DMS153 (cell line): ENCODE measurements at places on chromosomes 7 and 10.

DNA sequence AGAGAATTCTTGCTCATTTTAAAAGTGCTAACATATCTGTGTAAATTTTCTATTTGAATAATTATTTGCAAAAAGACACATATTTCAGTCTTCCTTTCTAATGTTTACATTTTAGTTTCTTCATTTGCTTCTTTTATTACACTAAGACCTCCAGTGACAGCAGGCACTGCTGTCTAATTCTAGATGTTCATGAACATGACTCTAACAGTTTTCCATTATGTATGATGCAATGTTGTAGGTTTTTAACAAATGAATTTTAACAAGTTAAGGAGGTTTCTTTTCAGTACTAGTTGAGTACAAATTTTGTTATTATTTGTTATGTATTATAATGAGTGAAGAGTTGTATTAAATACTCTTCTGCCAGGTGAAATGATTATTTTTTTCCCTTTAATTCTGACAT is 83.6 kb downstream of the GRB10 start:
- DNase-seq: no peak

GRCh38 chr10:93095225-93095624 is 21.5 kb downstream of the CYP26A1 start:
- no peak for DNase-seq

DNA sequence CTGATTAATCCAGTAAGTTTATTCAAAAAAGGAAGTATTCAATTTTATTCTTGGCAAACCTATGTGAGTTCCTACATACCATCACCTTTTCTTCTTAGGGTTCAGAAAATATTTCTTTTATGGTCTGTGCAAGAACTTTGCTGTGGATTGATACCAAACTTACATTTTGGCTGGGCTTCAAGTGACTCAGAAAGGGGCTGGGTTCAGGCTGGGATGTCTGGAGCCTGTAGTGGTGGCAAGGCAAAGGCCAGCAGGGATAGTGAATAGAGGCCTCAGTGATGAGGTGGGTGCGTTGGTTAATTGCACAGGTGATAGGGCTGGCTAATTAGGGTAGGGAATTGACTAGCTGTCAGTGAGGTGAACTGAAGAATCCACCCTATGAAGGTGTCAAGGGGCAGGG is 40.2 kb upstream of the ATXN7L1 start:
- no peak for DNase-seq

- no peak for DNase-seq
These were observed 36.0 kb downstream of the COL17A1 start for GRCh38 chr10:104049504-104050250.

GRCh38 chr7:90726623-90727022 is 130.5 kb downstream of the CDK14 start:
- no peak for DNase-seq

DNA sequence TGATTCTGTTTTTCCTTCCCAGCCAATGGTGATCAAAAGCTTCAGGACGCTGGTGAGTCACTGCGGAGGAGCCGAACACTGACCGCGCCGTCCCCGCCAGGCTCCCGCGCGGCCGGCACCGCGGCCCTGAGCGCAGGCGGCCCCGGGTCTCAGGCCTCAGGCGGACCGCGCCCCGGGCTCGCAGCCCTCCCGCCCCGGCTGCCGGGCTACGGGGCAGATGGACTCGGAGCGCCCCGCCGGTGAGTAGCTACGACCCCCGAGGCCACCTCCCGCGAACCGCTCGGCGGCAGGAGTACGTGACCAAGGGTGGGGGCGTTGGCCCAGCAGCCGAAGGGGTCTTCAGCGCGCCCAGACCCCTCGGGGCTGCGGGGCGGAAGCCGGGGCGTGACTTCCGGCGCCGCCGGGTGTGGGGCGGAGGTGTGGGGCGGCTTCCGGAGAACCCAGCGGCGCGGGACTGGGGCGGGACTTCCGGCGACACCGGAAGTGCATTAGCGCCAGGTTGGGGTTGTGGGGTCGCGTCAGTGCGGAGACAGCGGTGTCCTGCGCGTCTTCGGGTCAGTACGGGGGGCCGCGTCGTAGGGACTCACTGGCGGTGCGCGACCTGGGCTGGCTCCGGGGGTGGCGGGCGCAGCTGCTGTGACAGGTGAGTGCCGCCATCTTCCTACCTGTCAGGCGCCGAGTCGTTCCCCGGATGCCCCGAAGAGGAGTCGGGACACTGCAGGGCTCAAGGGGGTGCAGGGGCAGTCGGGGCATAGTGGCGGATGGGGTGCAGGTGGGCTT is at the start of gene WDR37:
TSS of gene WDR37 (plus strand) at position 60 of the 780 bp plus-strand sequence. CDS start 15,771 bp downstream, outside the sequence.
- DNase-seq: peak; percentile 6

DNA sequence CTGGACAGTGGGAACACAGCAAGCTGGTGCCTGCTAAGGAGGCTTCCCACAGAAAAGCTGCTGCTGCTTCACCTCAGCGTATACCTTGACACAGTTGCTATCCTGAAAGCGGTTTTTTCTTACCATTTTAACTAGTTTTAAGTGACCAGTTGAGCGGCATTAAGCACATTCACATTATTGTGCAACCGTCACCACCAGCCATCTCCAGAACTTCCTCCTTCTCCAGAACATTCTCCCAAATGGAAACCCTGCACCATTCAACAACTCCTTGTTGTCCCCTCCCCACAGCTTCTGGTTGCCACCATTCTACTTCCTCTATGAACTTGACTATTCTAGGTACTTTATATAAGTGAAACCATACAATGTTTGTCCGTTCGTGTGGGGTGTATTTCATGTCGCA is 169.9 kb downstream of the SNX10 start:
- DNase-seq: no peak

DNA sequence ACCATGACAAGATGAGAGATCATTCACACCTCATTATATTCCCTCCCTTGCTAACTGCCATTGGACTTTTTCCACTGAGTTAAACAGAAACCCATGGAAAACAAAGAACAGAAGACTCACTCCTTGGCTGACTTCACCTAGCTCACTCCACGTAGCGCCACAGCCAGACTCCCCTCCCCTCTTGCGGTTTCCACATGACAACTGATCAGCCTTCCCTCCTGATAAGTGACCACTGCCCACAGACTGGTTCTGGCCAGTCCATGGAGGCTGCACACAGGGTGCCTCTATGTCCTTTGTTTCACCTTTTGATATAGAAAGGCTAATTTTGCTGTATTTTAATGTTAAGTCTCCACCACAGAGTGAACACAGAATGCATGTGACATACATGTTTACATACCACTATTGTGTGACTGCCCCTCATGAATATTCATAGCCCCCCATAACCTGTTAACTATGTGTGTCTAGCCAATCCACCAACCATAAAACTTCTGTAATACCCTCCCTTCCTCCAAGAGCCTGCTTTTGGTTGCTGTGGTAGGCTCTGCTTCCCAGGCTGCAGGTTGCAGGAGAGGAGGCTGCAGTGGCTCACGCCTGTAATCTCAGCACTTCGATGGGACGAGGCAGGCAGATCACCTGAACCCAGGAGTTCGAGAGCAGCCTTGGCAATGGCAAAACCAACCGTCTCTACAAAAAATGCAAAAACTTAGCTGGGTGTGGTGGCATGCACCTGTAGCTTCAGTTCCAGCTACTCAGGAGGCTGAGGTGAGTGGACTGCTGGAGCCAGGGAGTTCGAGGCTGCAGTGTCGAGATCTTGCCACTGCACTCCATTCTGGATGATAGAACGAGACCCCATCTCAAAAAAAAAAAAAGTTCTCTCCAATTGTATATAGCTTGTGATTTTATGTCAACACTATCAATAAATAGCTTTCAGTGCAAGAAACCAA is 10.0 kb upstream of the IFIT5 start:
- DNase-seq: no peak

DNA sequence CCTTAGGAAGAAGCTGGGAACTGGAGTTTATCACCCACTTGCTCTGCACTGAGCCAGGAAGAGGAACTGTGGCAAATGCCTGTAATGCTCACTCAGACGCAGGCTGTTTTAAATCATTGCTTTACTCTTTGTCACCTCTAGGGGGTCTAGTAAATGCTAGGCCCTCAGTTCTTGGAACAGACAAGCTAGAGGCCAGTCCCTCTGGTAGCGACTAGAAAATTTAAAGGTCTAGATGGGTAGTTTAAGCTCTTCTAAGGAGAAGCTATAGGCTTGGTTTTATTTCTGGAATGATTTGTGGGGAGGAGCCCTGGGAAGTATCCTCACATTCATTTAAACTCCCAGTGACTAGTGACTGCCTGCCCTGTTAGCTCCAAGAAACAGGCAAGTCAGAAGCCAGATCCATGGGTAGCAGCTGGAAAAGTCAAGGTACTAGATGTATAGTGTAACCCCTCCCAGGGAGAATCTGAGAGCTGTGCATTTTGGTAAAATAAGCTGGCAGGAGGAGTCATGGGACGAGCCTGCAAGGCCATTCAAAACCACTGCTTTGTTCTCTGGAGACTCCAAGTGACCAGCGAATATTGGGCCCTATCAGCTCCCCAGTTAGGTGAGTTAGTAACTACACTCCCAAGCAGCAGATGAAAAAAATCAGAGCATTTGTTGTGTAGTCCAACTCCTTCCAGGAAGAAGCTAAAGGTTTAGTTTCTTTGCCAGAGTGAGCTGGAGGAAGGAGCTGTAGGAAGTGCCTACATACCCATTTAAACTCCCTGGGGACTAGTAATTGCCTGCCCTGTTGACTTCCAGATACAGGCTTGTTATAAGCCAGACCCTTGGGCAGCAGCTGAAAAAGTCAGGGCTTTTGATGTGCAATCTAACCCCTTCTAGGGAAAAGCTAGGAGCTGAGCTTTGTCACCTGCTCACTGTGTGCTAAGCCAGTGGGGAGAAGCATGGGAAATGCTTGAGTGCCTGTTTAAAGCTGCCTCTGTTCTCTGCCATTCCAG is 68.9 kb downstream of the DYNC1I1 start:
- peak; percentile 59 for DNase-seq
